ENCODE measurements at places on chromosomes 3 and 15.

DNA sequence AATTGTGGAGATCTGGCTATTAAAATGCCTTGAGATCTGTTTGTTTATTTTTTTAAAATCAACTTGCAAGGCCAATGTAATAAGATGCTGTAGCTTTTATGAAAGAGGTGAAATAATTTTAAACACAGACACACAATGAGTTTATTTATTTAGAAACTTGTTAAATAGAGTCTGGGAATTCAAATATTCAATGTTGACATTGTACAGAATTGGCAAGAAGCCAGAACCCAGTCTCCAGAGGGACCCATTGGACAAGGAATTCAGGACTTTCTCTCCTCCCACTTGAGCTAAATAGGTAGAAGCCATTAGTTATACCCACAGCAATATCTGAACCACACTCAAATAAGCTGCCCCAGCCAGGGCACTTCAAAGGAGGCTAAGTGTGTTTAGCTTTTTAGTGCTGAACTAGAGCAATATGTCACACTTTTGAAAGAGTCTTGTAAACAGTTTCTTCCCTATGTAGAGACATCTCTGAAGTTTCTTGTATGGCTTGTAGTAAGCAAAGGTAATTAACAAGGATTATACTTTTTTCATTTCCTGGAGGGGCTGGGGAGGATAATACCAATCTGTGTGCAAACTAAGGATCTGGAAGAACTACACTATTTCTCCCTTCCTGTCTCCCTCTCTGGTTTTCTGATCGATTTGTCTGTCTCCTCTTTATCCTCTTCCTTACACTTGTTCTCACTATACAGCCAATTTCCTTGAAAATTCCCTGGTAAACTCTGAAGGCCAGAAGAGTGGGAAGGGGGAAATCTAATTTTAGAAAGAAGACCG, 6.0 kb downstream of the MECOM start:
- DNase-seq: no peak

DNA sequence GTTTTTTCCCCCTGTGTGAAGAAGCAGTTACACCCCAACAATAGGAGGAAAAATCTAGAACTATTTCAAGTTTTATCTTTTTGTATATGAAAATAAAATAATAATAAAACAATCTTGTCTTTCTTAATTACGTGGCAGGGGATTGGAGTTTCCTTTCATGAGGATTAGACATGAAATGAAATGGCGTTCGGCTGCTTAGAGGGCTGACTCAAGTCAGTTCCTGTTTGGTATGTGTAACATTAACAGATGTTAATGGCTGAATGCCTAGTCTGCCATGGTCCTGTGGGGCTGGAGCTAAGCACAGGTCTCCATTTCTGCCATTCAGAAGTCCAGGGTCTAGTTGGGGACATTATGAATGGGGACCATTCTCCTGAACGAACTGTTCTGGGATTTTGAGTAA, 3.1 kb upstream of the EXOG start:
- no peak for DNase-seq

GRCh38 chr3:43086460-43087165, 19.3 kb downstream of the POMGNT2 start:
- no peak for DNase-seq

GRCh38 chr3:15199493-15200105, 6.4 kb upstream of the CAPN7 start:
- no peak for DNase-seq

GRCh38 chr3:195175076-195175475, 95.9 kb downstream of the XXYLT1 start:
- no peak for DNase-seq

- DNase-seq: no peak
Observed at GRCh38 chr3:194054961-194055360, 81.0 kb upstream of the HES1 start.

DNA sequence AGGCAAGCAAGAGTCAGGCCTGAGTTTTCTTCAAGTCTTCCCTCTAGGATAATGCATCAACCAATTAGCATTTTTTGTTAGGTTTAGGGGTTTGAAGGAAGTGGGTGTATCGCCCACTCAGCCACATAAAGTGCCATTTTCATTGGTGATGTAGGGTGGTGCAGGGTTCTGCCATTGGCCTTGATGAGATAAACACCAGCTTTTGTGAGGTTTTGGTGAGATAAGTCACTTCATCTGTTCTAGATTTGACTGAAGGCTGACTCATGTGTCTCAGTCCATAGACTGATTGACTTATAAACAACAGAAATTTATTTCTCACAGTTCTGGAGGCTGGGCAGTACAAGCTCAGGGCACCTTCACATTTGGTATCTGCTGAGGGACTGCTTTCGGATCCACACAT, 84.5 kb upstream of the C3orf80 start:
- DNase-seq: no peak

DNA sequence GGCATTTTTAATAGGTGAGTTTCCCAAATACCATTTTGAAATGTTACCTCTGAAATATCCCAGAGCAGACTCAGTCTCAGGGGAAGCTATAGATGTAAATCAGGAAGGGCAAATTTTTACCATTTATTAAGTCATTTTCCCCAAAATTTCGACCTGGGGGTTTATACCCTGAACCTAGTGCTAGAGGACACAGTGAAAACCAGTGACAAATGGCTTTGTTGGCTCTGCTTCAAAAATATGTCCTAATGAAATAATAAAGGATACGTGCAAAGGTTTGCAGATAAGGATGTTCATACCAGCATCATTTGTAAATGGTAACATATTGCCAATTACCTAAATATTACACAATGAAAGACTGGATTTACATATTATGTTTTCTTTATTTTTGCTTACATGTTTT, 546.7 kb upstream of the ADAMTS9 start:
- DNase-seq: no peak

GRCh38 chr3:151976211-151977050, 103.0 kb downstream of the SUCNR1 start:
- no peak for DNase-seq

DNA sequence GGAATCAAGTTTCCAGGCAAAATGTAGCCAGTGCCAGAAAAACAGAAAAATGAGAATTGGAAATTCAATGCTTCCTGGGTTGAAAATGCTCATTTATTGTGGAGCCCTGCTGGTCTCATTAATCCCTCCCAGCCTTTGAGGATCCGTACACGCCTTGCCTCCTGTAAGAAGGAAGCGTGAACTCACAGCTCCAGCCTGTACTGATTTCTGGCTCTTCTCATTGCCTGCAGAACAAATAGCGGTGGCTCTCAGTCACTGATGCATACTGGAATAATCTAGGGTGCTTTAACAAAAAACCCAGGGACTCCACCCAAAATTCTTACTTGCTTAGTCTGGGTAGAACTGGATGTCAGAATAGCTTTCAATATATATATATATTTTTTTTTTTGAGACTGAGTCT, 29.3 kb upstream of the SLC24A5 start:
- DNase-seq: no peak

DNA sequence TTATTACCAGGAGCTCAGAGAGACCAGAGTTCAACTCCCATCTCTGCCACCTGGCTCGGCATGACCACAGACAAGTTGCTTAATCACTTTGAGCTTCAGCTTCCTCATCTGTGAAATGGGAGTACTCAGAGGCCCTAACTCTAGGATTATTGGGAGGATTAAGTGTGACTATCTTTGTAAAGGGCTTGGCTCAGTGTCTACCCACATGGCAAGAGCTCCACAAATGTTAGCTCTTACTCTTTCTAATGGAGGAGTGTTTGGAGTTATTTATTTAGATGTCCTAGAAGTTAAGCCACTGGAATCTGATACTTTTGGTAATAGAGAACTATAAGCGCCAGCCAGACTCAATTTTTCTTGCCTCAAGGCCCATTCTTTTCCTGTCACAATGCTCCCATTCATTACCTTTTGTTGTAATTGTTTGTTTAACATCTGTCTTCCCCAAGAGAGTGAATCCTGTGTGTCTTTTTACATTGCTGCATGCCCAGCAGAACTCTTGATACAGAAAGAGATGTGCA, 12.3 kb upstream of the LMCD1 start:
- DNase-seq: no peak

DNA sequence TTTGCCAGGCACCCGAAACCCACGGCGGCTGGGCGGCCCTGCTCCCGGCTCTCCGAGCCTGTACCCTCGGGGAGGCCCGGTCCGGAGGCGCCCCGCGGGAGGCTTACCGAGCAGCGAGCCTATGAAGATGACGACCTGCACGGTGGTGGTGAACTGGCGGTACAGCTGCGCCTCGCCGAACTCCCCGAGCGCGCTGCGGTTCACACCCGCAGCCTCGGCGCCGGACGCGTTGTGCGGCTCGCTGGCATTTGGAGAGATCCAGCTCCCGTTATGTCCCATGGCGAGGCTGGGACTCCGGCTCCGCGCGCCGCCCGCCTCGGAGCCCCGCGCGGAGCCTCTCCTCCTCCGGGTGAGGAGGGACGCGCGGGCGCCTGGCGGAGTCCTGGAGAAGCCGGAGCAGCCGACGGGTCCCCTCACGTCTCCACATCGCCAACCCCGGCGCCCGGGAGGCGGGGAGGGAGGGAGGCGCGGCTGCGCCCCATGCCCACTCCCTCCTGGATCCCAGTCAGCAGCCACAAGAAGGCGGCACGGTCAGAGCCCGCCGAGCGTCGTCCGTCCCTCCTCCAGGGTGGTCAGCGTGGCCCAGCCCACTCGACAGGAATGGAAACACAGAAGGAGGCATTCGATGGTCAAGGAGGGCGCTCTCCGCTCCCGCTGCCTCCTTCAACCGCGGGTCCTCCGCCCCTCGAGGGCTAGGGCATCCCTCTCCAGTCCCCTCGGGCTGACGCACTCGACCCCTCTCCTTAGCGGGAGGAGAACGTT, at the start of gene GPR176:
Gene GPR176, minus strand, starts transcription at position 519 of the 762 bp plus-strand sequence. Its CDS starts 240 bp downstream, at position 279.
- DNase-seq: peak; percentile 84

- DNase-seq: no peak
Observed at GRCh38 chr3:30895329-30895728, 868 bp upstream of the GADL1 start.

DNA sequence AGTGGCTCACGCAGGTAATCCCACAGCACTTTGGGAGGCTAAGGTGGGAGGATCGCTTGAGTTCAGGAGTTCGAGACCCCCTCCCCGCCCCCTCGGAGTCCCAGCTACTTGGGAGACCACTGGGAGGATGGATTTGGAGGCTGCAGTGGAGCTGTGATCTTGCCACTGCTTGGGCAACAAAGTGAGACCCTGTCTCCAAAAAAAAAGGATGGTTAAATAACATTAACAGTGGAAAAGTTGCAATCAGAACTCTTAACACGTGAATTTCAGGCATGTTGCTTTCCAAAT, 1.4 kb upstream of the TMEM87A start:
- no peak for DNase-seq

GRCh38 chr15:35181538-35181937, 96.4 kb upstream of the NANOGP8 start:
- no peak for DNase-seq

DNA sequence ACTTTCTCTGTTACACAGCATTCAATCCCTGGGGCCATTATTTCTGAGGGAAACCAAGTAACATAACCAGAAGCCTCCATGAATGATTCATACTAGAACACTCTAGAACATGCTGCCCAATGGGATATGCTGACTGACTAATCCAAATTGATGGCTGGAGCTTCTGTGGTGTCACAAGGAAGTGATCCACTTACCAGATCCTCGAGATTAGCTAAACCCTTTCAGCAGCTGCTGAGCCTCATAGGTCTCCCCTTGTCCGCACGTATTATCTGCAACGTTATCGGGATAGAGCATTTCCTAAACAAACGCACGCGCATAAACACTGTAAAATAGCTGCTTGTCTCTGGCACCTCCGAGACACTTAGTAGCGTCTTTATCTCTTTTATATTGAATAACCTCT, 61.2 kb upstream of the PROK2 start:
- peak; percentile 33 for DNase-seq

GRCh38 chr3:188031121-188031520, 122.8 kb upstream of the LPP start:
- no peak for DNase-seq

DNA sequence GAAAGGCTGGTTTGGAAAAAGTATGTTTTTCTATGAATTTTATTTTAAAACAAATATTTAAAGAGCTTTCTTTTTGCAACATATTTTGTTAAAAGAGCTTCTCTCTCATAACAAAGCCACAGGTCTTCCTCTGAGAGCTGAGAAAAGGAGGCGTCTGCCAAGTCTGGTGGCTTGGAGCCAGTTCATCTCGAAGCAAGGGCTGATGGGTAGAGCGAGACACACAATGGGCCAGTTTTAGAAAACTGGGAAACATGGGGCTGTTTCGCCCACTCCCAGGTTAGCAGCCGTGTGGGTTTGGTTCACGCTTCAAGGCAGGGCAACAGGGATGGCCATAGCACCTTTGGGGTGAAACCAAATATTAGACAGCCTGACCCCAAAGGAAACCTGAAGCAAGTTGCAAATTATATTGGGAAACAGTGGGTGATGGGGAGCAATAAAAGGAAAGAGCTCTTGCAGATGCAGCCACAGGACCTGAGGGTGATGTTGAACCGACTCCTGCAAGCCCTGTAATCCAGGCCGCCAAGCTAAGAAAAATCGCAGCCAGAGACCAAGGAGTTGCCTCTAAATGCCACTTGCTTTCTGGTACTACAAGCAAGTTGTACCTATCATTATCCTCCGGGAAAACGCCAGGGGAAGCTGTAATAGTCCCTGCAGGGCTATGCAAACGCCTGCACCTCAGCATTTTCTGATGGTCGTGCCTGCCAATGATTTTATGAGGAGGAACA, 88.4 kb upstream of the GALNT15 start:
- no peak for DNase-seq

- DNase-seq: no peak
Observed at GRCh38 chr15:29226436-29227208, 43.0 kb downstream of the NSMCE3 start.

DNA sequence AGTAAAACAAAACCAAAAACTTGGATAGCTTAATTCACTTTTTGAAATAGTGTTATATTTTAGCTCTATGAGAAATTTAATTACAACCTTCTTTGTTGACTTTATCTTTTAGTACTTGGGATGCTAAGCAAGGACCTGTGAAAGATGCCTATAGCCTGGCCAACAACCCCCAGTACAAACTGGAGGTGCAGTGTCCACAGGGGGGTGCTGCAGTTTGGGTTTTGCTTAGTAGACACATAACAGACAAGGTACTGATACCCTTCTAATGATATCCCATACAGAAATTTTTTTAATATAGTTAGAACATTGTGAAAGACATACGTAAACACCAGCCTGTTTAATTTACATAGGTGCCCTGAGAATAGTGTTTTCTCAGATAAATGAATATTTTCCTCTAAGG, 35.3 kb downstream of the CAPN7 start:
- peak; percentile 56 for DNase-seq

GRCh38 chr3:11910971-11911531, 64.4 kb upstream of the TAMM41 start:
- no peak for DNase-seq

DNA sequence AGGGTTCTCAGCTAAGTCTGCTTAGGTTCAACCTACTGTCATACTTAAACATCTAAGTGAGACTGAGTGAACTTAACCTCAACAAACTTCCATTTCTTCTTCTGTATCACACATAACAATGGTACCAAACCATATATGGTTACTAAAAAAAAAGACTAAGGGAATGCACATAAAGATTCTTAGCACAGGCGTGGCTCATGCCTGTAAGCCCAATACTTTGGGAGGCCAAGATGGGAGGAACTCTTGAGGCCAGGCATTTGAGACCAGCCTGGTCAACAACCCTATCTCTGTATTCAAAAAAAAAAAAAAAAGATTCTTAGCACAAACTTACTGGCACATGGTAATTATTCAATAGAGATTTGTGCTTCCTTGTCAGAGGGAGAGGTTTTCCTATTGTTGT, 57.9 kb downstream of the ACAP2 start:
- DNase-seq: no peak

- no peak for DNase-seq
Observed at GRCh38 chr3:62378921-62379320, 5.6 kb upstream of the FEZF2 start.

- no peak for DNase-seq
Observed at GRCh38 chr3:13002398-13003124, 70.7 kb downstream of the IQSEC1 start.

Measured in D341Med (cell line).